ENCODE measurements at places on chromosomes 4 and X. TPM values are rescaled to one million over a fixed set of nuclear protein-coding genes. Genes with fewer than 3 reads are reported as not detected.

SOWAHB gene
- not detected for polyA plus RNA-seq

TIMM8A gene
- 12.0 TPM for polyA plus RNA-seq

HAUS7 gene
- polyA plus RNA-seq = 19.6 TPM

SASH3 gene
- polyA plus RNA-seq = 187 TPM

NAA10 gene
- 71.3 TPM for polyA plus RNA-seq

OPRPN gene
- not detected for polyA plus RNA-seq

DNA sequence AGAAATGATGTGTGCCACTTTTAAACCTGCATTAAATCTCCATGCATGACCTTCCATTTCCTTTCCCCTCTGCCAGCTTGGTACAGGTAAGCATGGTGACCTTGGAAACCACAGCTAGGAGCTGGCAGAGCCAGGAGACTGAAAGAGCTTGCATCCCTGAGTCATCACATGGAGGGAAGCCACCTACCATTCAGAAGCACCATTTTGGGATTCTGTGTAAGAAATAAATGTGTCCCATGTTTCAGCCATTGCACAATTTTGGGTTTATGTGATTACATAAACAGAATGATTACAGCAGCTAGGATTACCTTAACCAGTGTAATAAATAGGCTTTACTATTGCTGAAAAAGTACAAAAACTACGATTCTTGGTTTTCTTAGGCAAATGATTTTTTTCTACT is 17.3 kb upstream of the CCDC149 start:
- DNase-seq = no peak

DNA sequence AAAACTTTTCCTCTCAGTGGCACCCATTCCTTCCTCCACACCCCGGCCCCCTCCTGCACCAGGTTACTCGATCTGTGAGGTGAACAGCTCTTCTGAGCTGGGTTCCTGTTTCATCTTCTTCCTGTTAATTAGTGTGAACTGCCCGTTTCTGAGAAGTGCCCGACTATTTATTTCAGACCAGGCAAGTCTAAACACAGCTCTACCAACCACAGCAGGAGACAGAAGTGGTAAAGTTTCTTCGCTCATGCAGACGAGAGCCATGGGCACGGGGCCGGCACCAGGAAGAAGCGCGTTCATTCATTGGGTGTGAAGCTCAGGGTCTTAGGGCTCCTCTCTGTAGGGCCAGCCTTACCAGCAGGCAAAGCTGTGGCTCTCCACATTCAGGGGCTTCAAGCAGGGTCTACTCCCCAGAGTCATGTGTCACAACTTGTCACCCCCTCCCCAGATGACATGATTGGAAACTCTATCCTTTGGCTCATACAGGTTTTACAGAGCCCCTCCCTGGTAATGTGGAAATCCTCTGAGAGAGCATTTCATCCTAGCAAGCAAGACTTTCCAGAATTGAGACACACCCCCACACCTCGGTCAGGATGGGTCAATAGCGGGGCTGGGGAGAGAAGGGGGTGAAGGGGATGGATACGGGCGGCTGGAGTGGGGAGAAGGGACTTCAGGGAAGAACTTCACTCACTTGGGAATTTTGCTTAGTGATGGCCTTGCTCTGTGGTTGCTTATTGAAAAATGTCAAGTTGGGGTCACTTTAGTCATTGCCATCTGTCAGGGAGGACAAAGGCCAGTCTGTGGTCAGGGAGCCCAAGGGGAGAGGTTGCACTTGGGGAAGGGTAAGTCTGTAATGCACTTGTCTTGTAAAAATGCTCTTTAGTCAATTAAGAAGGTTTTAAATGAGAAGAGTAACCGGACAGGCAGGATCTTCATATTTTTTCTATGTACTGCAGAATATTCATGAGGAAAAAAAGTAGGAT is 121.6 kb upstream of the TRIM2 start:
- no peak for DNase-seq

GRCh38 chr4:186669159-186669731 is 54.4 kb downstream of the FAT1 start:
- DNase-seq = no peak

DNA sequence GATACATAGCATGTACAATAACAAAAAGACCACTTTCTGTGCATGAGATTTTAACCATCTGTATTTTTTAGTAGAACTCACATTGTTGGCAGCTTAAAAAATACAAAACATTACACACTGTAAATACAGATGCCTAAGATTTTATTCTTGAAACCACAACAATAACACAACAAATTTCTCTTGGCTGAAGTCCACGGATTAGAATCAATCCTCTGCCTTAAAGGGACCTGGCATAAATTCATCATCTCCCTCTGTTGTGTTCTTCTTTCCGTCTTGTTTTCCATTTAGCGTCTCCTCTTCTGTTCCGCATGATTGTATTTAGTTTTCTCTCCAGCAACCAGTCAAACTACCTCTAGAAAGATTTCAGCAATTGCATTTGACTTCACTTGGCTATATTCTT is 231.0 kb downstream of the SPOCK3 start:
- DNase-seq = no peak

- no peak for DNase-seq
Measured at GRCh38 chr4:155924637-155925036, 21.1 kb downstream of the TDO2 start.

GRCh38 chr4:123419885-123420755 is 23.5 kb downstream of the SPRY1 start:
- no peak for DNase-seq

DNA sequence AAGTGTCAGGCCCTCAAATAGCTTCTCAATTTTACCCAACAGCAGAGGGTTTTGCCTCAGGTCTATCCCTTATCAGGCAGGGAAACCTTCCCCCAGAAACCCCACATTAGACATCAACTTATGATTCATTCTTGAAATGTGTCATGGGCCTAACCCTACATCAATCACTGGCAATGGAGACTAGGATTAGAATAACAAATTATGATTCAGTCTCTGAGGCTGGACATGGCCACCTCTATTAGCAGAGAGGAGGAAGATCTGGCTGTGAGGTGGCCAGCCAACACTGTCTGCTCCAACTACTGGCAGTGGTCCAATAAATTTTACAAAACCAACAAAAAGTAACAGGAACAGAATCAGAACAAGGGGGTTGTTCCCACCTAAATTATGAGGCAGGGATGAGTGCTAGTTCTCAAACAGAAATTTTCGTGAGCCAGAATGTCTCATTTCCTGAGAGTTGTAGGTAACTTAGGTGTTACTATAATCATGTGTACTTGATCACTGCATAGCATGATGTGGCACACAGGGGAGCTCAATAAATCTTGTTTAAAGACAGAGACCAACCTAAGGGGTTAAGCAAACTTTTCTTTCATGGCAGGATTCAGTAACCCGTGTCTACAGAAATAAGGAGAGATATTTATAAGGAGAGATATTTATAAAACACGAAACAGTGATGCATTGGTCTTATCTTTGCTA is 126.8 kb downstream of the NFKB1 start:
- DNase-seq = no peak

- DNase-seq = no peak
Measured at GRCh38 chrX:29693912-29694311, 521.5 kb upstream of the MAGEB2 start.

DNA sequence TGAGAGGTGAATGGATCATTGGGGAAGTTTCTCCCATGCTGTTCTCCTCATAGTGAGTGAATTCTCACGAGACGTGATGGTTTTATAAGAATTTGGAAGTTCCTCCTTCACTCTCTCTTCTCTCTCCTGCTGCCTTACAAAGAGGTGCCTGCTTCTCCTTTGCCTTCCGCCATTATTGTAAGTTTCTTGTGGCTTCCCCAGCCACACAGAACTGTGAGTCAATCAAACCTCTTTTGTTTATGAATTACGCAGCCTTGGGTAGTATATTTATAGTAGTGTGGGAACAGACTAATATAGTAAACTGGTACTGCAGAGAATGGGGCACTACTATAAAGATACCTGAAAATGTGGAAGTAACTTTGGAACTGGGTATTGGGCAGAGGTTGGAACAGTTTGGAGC is 7.8 kb upstream of the CTAG2 start:
- DNase-seq = no peak

- DNase-seq = no peak
Measured at GRCh38 chr4:37243722-37244582, 591 bp upstream of the NWD2 start.

DNA sequence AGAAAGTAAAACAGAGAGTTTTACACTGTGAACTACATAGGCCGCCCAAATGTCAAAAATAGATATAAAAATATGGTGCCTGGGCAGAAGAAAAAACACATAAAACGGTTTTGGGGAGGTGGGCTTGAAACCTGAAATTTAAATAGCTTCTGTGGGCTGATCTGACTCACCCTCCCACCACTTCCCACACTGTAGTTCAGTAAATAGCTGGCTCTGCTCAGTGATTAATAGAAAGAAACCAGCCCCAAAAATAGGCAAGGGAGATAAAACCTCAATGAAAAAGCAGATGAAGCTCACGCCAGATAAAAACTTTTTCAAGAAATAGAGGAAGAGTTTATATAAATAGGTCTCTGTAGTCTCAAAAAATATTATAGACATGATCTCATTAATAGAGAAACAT is 13.2 kb upstream of the COX7B2 start:
- DNase-seq = no peak

GRCh38 chr4:67465763-67466052 is 79.6 kb downstream of the CENPC start:
- no peak for DNase-seq
